Caudate nucleus (tissue), 63 donors: ENCODE measurements at places on chromosomes 11 and 22.

GRCh38 chr22:48558606-48559402 lies 1268.9 kb downstream of the BRD1 start:
- no peak for DNase-seq

DNA sequence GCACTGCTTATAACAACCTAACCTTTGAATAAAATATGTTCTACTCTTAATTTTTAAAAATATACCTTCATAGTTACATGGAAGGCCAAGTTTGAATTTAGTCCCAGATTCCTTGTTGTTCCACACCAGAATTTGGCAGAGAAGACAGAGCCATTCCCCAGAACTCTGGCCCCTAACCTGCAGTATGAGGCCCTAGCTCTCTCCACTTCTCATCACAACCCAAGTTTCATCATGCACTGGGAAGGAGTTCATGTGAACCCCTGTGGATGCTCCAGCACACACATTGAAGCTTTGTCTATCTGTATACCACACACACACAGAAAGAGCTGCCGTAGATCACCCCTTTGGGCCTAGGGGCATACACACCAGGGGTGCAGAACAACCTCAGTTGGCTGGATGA lies 10.6 kb upstream of the BBOX1 start:
- DNase-seq: no peak

DNA sequence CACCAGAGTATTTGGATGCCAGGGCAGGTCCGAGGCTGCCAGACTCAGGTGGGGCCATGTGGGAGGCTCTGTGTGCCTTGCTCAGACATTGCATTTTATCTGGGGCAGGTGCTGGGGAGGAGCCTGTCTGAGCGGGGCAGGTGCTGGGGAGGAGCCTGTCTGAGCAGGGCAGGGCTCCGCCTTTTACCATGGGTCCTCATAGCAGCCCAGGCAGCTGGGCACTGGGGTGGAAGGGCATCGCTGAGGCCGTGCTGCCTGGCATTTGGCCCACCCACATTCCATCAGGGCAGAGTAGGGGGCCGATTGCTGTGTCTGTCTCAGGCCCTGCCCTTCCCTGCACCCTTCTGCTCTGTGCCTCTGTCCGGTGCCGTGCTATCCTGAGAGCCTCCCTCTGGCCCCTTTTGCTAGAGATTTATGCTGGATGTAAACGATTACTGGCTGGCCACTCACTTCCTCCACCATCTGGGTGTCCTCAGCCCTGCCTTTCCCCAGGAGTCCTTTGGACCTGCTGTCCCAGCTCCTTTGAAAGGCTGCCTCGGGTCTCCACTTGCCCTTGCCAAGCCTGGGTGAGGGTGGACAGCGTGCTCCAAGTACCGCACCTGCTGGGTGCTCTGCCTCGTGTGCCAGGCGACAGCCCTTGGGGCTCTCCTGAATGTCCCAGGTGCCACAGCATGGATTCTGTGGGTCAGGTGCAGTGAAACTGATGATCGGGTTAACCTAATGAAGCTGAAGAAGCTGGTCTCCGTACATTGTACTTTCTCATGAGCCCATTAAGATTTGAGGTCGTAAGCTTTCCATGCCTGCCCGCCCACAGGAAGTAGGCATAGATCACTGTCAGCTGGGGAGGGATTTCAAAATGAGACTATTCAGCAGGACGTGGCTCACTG lies 281.6 kb downstream of the TBC1D22A start:
- no peak for DNase-seq

- no peak for DNase-seq
Observed at GRCh38 chr11:100984668-100985067, 144.9 kb downstream of the PGR start.

DNA sequence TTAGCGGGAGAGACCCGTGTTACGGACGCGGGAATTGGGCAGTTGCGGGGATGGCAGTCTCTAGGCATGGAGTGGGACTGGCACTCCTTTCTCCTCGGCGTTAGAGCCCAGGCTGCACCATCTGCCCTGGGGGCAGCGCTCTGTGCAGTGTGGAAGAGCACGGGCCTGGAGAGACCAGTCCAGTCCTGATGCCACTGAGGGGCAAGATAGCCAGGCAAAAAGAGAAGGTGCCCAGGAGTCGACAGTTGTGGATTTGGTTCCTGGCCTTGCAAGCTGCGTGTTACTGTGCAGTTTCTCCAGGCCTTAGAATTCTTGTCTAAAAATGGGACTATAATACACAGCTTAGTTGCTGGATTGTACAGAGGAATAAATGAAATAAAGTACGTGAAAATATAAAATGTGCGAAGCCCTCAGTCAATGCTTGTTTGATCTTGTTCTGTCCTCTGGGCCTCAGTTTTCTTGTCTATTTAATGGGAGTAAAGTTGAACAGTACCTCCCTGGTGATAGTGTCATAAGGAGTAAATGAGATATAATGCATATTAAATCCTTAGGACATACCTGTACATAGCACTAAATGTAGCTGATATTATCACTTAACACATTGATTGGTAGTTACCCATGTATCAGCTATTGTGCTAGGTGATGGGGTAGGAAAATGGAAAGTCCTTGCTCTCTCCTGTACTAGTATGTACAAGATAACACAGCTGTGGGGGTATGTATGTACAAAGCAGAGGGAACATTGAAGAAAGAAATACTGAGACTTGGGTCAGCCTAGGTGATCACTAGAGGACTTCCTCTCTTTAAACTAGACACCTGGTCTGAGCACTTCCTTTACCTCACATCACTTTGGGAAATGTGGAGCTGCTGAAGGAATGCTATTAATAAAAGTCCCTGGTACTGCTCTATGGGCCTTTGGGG lies 1.2 kb downstream of the ATXN10 start:
- no peak for DNase-seq

- no peak for DNase-seq
Observed at GRCh38 chr22:41979423-41980250, 10.4 kb downstream of the SEPTIN3 start.

- DNase-seq: no peak
Observed at GRCh38 chr11:61077936-61078335, 24.4 kb upstream of the CD5 start.

DNA sequence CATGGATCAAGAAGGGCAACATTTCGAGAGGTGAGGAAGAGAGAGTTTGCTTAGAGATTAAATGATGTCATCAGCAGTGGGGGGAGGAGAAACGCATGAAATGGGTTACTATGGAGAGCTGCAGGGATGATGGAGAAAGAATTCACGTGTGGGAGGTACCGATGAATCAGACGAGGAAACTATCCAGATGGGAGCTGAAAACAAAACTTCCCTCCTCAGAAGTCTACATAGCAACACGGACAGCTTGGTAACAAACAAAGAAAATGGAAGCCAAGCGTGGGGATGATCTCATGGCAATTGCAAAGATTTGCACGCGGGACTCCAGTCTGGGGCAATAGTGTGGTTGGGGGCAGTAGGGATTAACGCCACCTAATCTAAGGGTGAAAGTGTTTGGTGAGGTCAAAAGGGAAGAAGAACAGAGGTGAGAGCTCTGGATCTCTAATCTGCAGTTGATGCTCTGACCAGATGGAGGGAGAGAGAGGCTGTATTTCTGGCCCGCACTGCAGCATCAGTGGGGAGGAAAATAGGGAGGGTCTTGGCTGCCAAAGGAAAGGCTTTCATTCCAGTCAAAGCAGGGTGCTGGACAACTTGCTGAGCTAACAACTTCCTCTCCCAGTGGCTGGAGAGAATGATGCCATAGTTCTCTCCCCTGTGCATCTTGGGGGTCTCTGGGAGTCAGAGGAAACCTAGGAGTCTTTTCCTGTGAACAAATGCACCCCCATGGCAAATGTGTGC lies 43.4 kb upstream of the CSNK2A3 start:
- peak; percentile 74 for DNase-seq

DNA sequence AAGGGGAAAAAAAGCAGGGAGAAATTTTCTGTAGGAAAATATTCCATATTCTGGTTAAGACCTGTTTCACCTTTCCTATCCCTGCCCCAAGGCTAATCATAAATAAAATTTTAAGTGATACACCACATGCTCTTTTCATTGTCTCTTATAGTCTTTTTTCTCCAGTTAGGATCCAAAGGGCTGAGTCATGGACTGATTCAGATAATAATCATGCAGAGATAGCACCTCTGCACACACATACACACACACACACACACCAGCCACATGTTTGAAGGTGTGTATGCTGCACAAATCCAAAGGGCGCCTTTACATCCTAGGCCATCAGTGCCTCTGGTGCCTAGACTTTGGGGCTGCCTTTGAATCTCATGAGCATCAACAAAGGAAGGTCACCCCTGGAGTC lies 35.5 kb upstream of the CWF19L2 start:
- DNase-seq: no peak

- no peak for DNase-seq
Observed at GRCh38 chr22:22021162-22021750, 38.7 kb upstream of the TOP3B start.

GRCh38 chr11:68803766-68804165 lies 38.0 kb downstream of the CPT1A start:
- no peak for DNase-seq

DNA sequence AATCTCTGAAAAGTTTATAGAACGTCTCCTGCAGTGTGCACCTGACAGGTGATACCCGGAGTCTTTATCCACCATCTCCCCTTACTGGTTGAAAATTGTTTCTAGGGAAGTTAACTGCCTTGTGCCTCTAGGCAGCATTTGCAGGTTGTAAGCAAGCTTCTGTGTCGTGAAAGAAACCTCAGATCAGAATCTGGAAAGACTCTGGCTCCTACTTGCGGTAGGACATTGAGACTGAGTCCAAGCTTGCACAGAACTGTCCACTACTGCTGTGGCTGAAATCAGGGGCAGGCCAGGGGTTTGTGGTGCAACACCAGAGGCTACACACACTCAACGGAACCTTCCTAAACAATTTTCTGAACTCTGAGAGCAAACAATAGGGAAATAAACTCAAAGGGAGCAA lies 34.8 kb upstream of the MYOD1 start:
- DNase-seq: no peak

- no peak for DNase-seq
Observed at GRCh38 chr11:93623179-93623578, 38.3 kb upstream of the CEP295 start.

DNA sequence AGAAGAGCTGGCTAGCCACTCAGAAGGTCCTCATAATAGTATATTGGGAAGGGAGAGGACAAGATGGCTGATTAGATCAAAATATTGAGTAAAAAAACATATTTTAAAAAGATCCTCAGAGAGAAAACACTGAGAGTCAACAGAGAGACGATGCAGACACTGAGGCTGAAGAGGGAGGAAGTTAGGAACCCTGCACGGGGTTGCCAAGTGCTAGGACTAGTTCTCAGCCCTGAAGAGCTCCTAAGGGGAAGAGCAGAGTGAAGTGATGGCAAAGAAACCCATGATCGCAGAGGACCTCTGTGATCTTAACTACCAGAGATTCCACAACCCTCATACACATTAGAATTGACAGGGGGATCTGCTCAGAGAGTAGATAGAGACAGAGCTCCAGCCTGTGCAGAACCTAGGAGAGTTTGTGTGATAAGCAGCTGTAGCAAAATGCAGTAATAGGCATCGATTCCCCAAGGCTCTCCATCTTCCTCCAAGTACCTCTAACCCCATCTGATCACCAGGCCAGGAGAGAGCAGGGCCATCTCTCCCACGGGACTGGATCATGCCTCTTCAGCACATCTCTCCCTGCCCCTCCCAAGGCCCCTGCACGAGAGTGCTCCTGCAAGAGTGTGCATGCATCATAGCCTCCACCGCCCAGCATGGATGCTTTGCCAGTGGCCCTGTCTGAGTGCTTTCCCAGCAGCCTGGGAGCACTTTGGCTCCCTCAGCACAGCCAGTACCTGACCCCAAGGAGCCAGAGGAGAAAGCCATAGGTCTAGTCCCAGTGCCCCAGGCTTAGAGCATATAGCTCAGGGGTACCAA lies 41.2 kb upstream of the ARL14EP start:
- DNase-seq: no peak

DNA sequence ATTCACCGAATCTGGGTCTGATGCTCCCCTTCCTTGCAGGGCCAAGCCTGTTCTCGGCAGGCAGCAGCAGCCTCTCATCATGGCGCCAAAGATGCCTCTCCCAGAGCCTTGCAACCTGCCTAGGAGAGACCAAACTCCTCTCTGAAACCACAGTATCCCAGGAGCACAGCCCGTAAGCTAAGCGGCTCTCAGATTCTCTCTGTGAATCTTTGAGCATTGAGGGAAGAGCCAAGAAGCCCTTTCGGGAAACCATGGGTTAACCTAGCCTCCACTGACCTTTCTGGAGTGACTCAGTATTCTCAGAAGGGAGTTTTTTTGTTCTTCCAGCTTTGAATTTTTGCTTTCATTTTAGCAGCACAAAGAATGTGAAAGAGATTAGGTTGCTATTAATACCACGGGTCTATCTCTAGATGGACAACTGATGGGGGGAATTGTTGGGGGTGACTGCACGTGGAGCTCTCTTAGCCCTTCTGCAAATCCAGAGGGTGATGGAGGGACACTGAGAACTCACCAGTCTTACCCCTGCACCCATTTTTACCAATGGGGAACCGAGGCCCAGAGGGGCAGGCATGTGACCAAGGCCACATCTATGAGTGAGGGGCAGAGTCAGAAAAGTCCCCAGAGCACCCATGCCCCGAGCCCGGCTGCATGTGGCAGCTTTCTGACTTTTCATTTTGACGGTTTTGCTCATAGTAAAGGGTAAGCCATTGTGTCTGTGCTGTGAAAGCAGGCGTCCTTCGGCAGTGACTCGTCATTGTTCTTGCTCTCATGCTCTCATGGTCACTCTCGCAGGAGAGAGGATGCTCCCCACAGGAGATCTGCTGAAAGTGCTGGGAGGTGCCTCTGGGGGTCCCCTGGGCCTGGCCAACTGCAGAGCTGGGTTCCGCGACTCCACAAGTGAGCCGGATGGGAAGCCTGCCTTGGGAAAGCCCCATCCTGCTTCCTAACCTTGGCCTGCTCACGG lies 36.0 kb downstream of the IRAG1 start:
- DNase-seq: no peak

GRCh38 chr22:28937206-28938025 lies 54.0 kb downstream of the ZNRF3 start:
- DNase-seq: no peak

DNA sequence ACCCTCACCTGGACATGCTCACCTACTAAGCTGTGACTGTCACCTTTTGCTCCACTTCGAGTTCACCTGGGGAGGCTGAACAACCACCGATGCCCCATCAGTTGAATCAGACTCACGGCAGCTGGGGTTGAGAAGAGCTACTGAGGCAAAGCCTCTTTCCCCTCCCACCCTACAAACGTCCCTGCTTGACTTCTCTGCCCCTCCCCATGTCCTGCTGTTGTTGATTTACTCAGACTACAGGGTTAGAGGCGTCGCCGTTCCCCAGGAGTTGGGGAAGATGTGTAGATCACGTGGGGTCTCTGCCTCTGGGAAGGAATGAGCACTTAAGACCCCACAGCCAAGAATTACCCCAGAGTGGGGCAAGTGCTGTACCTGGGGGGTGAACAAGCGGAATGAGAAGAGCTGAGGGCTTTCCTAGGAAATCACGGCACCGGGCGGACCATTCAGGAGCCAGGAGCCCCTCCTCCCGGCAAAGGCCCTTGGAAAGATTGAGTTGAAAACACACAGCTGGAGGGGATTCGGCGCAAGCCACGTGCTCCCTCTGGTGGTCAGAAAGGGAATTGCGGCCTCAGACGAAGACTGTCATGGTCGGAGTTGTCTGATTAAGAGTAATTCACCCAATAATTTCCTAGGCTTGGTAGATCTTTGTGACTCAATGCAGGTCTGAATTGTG lies 7.0 kb downstream of the FXYD2 start:
- peak; percentile 77 for DNase-seq
